Activated CD4-positive, alpha-beta T cell treated with anti-CD3 and anti-CD28 coated beads, Interleukin-2, amount 50 U/mL, for 48 hours (primary cell): ENCODE measurements at places on chromosomes 13 and 19.

GRCh38 chr19:38743394-38744297 lies 628 bp downstream of the CAPN12 start:
- no peak for DNase-seq

- DNase-seq: no peak
These were observed 3.9 kb downstream of the SIAH3 start for GRCh38 chr13:45847554-45848224.

DNA sequence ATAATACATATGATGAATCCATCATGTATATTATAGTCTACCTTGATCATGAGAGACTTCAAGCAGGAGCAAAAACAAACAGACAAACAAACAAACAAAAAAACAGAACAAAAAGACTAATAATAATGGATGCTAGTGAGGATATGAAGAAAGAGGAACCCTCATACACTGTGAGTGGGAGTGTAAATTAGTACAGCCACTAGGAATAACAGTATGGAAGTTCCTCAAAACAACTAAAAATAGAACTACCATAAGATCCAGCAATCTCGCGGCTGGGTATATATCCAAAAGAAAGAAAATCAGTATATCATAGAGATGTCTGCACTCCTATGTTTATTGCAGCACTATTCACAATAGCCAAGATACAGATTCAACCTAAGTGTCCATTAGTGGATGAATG lies 7.0 kb upstream of the DLEU7 start:
- no peak for DNase-seq

DNA sequence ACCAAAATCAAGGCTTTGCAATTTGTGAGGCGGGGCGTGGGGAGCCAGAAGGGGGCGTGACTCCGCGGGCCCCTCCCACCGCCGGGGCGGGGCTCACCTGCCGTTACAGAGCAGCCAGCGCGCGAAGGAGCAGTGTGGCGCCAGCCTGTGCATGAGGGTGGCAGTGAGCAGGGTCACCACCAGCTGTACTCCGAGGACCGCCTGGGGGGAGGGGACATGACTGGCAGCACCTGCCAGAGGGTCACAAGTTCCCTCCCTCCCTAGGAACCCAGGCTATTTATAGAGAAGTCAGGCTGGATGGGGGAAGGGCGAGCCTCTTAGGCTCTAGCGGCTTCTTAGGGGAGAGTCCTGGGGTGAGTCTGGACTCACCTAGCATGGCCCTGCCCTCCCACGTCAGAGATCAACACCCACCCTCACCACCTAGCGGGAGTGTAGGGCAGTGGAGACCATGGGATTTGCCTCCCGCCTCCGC lies 3.6 kb downstream of the TMEM161A start:
- peak; percentile 43 for DNase-seq

DNA sequence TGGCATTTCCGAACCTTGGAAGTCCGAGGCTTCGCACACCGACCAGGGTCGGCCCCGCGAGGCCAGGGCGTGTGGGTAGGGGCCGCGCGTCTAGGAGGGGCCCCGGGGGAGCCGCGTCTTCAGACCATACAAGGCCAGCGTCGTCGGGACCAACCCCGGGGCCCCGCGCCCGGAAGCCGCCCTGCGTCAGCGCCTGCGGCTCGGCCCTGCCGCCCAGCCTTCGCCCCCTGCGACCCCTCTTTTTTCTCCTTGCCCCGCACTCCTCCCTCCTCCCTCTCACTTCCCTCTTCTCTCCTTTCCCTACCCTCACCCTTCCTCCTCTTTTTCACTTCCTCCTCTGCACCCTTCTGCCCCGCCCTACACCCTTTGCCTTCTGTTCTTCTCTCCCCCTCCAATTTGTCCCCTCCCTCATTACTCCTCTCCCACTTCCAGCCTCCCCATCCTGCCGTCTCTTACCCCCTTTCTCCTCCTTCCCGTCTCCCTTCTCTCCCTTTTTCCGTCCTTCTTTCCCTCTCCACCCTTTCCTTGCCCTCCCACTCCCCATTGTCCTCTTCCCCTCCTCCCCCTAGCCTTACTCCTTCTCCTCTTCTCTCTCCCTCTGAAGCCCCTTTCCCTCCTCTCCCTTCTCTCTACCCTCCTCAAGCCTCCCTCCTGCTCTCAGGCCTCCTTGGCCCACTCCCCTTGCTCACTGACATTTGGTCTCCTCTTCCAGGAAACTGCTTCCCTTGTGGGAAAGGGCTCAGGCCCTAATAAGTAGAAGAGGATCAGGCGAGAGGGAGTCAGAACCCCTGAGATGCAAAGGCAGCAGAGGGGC lies 2.2 kb upstream of the PLEKHG2 start:
- peak; percentile 73 for DNase-seq

- DNase-seq: no peak
These were observed 911.7 kb upstream of the SLITRK6 start for GRCh38 chr13:86710896-86711295.

GRCh38 chr19:48239582-48240141 lies 16.1 kb downstream of the CARD8 start:
- DNase-seq: no peak
